ENCODE measurements at places on chromosomes 1 and 21.

DNA sequence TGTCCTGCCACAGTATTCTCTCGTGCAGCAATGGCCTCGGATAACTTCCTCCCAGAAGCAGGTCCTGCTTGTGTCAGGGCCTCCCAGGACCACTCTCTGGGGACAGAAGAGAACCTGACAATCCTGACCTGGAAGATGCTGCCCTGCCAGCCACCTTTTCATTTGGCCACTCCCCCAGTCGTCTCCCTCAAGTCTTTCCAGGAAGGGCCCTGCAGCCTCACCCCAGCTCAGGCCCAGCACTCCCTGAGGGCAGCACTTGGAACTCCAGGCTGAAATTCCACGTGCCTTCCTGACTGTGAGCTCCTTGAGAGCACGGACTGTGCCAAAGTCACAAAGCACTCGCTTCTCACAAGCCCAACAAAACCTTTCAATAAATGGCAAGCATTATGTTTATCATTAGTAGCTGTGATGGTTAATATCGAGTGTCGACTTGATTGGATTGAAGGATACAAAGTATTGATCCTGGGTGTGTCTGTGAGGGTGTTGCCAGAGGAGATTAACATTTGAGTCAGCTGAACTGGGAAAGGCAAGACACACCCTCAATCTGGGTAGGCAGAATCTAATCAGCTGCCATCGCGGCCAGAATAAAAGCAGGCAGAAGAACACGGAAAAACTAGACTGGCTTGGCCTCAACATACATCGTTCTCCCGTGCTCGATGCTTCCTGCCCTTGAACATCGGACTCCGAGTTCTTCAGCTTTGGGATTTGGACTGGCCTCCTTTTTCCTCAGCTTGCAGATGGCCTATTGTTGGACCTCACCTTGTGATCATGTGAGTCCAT is 2.3 kb upstream of the CLEC20A start:
- no peak for DNase-seq

GRCh38 chr1:176575991-176576390 is 113.0 kb downstream of the PAPPA2 start:
- DNase-seq = no peak

DNA sequence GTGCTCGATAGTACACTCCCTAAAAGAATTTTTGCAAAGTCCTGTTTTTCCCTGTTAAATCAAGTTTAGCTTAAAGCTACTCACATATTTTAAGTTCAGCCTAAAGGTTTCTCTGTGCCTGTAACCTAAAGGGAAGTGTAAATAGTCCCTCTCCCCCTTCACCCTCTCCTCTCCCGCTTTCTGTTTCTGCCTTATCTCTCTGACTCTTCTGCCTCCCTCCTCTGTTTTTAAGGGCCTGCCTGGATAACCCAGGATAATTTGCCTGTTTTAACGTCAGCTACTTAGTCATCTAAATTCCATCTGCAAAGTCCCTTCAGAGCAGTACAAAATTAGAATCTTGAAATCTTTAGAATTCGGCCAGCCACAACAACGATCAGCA is 92.6 kb downstream of the NID1 start:
- DNase-seq = no peak

- DNase-seq = no peak
These were observed 7.0 kb downstream of the DSTYK start for GRCh38 chr1:205204552-205204951.

DNA sequence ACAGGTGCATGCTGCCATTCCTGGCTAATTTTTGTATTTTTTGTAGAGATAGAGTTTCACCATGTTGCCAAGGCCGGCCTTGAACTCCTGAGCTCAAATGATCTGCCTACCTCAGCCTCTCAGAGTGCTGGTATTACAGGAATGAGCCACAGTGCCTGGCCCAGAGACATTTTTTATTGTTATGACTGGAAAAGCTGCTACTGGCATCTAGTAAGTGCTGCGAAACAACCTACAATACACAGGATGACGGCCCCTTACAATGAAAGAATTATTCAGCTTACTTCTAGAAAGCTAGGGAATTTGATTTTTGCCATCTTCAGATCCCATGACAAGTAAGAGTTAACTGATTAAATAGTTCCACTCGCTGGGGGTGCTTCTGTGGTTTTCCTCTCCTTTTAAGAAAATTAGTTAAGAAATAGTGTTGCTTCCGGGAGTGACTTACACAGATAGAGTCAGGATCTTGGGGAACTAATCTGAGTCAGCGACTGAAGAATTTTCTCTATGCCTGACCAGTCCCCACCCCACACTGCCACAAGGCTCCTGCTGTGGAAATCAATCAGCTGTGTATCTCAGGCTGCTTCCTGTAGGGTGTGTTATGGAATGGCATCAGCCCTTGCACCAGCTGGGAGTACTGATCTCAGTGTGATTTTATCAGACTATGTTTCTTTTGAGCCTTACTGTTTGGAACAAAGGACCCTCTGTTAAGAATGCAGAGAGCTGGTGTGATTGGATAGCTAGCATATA is 93.0 kb upstream of the BMP8A start:
- no peak for DNase-seq

- DNase-seq = no peak
These were observed 38.2 kb downstream of the TP73 start for GRCh38 chr1:3690282-3691065.

GRCh38 chr1:237098541-237098940 is 56.6 kb downstream of the RYR2 start:
- no peak for DNase-seq

DNA sequence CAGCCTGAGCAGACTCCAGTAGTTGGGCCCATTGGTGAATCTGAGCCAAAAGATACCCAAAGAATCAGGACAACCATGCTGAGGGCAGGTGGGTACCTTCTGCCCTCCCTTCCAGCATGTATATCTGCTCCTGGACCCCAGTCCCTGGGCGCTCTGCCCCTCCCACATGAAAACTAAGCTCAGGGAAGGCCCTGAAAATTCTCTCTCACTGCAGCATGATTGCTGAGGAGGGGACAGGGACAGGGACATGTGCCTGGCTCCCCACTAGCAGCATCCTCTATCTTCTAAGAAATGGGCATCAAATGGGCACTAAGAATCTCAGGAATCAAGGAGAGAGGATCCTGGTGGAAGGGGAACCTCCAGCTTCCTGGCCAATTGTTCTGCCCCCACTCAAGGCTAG is 446.0 kb downstream of the MATN1 start:
- DNase-seq = no peak

DNA sequence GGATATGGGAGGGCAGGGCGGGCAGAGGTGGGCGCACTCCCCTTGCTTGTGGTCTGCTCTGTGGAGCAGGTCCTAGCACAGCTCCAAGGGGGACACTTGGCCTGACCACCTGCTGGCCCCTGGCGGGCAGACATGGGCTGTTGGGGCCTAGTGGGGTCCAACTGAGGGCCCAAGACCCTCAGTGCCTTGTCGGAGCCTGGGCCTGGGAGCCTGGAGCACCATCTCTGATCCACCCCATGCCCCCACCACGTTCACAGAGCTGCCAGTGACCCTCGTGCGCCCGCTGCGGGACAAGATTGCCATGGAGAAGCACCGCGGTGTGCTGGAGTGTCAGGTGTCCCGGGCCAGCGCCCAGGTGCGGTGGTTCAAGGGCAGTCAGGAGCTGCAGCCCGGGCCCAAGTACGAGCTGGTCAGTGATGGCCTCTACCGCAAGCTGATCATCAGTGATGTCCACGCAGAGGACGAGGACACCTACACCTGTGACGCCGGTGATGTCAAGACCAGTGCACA is 70.6 kb downstream of the OBSCN start:
- no peak for DNase-seq

DNA sequence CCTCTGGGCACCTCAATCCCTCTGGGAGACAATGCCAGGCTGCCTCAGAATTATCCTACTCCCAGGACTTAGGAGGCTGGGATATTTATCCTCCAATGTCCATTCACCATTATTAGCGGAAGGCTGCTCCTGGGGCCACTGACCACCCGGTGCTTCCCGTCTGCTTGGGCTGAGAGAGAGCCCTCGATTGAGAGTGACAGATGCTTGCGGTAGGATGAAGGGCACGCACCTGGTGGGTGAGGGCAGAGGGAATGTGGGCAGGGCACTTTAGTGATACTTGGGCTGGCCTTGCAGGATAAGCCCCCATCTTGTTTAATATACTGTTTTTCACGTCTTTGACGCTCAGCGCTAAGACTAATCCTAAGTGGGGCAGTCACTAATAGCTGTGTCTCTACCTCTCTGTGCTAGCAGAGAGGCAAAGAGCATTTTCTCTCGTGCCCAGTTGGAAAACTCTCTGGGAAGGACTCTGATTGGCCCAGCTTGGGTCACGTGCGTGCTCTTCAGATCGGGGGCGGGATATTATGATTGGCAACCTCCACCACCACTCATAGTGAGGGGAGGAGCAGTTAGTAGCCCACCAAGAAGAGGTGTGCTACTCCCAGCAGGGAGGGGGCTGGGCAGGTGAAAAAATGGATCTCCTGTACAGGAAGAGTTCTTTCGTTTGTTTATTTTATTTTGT is 10.6 kb upstream of the PARS2 start:
- DNase-seq = no peak

GRCh38 chr1:153698020-153698922 is 19.8 kb downstream of the NPR1 start:
- no peak for DNase-seq

GRCh38 chr1:115842948-115843347 is 2.0 kb upstream of the NHLH2 start:
- no peak for DNase-seq

DNA sequence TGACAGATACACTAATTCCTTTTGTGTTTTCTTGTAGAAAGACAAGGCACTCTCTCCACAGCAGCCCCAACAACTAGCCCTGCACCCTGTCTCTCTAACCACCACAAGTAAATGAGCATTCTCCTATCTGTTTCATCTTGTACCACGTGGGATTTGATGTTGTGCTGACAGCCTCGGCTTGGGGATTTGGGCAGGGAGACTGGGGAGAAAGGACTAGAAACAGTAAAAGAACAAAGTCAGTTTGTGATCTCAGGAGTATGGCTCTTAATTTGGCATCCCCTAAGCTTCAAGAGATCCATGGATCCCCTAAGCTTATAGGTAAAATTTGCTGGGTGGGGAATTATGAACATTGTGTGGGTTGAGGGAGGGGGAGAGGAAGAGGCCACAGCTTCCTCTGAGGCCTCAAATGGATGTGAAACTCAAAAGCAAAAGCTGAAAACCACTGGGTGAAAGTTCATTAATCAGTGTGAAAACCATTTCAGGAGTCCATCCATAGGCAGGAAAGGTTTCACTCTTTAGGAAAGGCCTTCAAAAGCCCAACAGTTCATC is 3.1 kb downstream of the C1orf162 start:
- DNase-seq = no peak

DNA sequence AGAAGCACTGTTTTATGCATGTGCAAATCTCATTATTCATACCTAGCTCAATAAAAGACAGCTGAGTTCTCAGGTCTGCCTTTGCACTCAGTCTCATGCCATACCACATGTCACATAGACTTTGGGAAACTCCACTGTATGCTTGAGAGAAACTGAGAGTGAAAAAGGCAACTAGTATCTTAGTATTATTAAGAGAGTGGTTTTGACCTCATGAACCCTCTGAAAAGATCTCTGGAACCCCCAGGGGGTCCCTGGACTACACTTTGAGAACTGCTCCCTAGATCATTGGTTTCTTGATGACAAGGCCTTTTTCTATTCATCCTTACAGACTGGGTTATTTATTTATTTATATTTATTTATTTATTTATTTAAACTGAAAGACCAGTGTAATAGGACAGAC is 3.7 kb upstream of the RHEX start:
- no peak for DNase-seq

GRCh38 chr21:39004634-39005501 is 178.4 kb downstream of the PSMG1 start:
- DNase-seq = no peak

DNA sequence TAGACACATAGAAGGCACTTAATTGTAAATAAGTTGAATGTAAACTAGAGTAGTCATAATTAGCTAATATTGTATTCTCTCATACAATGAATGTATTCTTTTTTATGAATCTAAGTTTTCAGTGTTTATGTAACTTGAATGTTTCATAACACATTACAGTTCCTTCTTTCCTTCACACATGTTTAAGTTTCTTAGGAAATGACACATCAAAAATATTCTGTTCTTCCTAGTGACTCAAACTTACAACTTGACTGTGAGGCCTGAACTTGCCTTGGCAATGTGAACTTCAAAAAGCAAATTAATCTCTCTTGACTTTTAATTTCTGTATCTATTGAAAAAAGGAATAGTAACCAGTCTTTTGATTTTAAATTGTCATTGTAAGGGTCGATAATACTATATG is 700.1 kb downstream of the KCNT2 start:
- no peak for DNase-seq

GRCh38 chr1:222948079-222948478 is 133.2 kb downstream of the DISP1 start:
- no peak for DNase-seq

DNA sequence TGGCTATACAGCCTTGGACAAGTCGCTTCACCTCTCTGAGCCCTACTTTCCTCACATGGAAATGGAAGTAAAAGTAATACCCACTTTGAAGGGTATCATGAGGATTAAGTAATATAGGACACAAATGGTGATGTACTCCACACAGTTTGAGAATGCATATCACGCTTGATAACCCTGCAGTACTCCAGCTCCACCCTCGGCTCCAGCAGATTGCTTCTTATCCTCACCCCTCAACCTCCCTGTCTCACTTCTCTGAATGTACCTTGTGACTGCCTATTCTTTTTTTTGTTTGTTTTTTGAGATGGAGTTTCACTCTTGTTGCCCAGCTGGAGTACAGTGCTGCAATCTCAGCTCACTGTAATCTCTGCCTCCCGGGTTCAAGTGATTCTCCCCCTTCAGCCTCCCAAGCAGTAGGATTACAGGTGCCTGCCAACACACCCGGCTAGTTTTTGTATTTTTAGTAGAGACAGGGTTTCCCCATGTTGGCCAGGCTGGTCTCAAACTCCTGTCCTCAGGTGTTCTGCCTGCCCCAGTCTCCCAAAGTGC is 55.5 kb downstream of the LDLRAD2 start:
- DNase-seq = no peak

- no peak for DNase-seq
These were observed 24.8 kb downstream of the PPP2R5A start for GRCh38 chr1:212309967-212310366.

GRCh38 chr1:28510970-28511440 is 5.2 kb downstream of the RCC1 start:
- no peak for DNase-seq

- DNase-seq = no peak
These were observed 124.7 kb downstream of the PCBP3 start for GRCh38 chr21:45768011-45768739.

DNA sequence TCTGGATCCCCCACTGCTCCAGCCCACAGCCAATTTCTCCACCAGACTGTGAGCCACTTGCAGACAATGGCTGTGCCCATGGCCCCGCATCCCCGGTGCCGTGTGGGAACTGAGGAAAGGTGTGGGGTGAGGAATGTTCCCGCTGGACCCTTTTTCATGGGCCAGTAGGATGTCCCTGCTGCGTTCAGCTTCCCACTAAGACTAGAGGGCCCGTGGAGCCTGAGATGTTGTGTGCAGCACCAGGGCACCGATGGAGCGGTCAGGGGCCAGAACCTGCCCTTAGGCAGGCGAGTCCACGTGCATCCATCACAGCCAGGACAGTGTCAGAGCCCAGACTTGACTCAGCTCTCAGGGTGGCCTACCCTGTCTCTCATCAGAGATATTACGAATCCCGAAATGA is 105.7 kb upstream of the COL6A1 start:
- DNase-seq = no peak
